Ammon's horn (tissue), 1 donor: ENCODE measurements at places on chromosomes 7 and 10.

DNA sequence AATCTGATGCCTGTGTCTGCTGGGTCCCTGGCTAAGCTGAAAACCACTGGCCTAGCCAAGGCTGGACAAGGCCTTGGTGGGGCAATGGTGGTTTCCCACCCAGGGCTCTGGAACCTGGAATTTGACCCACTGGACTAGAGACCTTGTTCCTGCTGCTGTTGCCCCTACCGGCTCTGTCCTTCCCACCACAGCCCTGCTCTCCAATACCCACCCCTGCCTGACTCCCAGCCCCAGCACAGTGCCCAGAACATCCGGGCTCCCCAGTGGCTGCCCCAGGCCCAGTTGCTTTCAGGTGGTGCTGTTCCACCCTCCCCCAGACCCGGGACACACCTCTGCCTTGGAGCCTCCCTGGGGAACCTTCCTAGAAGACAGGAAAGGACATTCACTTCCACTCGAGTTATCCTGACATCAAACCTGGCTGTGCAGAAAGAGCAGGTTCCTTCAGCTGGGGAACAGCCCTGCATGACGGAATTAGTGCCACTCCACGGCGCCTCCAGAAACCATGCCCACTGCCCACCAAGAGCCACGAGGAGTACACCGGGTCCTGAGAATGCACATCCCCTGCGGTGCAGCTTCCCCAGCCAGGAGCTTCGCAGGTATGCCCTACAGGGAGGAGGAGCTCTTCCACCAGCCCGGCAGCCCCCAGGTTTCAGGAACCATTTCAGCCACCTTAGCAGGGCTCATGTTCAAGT, 152.8 kb downstream of the OAT start:
- no peak for DNase-seq

DNA sequence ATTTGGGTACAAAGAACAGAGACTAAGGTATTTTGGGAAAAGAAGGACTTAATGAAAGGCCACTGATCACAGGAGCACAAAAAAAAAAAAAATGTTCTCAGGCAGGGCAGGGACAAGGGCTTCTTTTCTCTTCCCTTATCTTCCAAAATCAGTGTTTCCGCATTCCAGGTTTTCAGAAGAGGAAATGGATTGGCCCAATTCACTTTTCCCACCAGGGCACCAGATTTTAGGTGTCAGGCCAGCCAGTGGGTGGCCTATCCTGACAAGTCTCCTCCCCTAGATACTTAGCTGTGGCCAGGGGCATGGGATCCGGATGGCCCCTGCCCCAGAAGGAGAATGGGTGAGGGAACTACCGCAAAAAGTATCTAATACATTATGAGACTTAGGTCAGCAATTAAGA, 88.9 kb upstream of the WAC start:
- DNase-seq: no peak

DNA sequence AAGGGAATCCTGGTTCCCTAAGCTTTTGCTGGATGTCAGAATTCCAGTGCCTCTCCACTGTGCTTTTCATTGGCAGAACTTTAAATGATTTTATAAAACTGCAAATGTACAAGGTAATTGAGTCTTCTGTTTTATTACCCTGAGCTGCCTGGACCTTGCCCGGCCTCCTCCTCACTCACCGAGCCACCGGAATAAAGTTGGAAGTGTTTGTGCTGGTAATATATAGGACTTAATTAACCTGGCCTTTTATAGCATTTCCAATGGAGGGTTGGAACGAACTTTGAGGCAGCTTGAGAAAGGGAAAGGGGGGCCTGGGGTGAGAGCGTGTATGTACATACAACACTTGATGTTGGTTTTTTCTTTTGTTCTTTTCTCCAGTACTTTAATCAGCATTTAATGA, 43.4 kb downstream of the ZNF503 start:
- no peak for DNase-seq

GRCh38 chr7:8143151-8143874, 118.7 kb downstream of the ICA1 start:
- no peak for DNase-seq

DNA sequence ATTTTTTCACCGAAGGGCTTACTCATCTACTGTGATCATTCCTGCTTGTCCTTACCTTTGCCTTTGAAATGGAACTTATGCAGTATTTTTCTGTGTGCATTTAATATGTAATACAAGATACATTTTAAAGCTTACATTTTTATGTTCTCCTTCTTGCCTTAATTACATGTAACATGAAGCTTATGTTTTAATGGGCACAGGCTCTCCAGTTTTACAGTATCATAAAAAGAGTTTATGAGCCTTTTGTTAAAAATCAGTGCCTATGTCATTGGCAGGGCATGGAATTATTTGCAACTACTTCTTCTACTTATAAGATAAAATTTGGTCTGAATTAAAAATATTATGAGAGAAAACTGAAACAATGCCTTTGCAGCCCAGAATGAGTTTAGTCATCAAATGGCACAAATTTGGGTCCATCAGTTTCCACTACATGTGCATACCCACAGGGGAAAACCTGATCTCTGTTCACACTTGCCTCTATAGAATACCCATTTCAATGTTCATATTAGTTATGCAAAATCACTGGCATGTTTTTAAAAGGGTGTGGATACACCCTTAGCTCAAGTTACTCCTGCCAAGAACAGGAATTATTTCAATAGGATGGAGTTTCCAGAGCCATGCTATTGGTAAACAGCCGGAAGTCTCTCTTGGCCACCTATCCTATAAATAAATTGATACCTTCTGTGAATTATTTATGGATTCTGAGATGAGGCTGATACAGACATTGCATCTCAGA, 27.9 kb upstream of the WNT16 start:
- no peak for DNase-seq

DNA sequence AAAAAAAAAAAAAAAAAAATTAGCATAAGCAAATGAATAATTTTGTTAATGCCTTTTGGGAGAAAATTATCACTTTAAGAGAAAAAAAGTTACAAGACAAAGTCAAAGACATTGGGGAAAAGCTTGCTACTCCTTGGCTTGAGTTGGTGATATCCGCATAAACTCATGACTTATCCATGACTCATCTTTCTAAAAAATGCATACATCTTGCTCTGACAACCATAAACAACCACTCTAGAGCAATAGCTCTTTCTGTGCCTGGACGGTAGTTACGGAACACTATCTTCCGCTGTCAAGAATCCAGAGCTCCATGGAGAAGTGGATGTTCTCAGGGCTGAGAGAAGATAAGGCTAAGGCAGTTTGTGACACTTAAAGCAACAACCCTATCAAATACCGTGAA, 281.1 kb upstream of the PFKP start:
- DNase-seq: no peak

DNA sequence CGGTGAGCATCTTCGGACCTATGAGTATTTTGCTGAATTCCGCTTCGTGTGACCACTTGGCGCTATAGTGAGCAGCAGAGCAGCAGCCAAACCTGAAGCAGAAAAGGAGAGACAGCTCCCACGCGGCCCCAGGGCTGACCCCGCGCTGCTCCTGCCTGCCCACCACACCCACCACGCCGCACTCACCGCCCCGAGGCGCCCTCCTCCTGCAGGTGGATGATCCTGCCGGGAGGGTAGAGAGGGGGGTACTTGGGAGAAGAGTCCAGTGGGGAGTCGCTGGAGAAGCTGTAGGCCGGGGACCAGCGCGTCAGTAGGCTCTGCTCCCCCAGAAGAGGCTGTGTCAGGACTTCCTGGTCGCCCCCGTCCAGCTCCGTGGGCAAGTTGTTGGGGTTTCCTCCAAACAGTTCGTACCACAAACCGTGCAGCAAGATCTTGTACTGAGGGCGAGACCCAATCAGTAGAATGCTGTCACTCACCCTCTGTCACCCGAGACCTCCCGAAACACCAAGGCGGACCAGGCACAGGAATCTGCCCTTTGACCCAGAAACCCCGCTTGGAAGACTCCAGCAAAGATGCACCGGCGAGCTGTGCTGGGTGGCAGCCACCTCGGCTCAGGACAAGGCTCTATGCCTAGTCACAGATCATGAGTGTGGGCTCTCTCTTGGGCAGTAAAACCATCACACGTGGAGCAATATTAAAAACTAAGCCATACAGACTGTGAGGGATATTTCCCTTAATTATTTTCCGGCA, 37.6 kb downstream of the DAGLB start:
- no peak for DNase-seq

- DNase-seq: no peak
Observed at GRCh38 chr7:40194745-40195144, 59.9 kb downstream of the SUGCT start.

GRCh38 chr7:78284945-78285344, 486.4 kb downstream of the PHTF2 start:
- peak; percentile 61 for DNase-seq

DNA sequence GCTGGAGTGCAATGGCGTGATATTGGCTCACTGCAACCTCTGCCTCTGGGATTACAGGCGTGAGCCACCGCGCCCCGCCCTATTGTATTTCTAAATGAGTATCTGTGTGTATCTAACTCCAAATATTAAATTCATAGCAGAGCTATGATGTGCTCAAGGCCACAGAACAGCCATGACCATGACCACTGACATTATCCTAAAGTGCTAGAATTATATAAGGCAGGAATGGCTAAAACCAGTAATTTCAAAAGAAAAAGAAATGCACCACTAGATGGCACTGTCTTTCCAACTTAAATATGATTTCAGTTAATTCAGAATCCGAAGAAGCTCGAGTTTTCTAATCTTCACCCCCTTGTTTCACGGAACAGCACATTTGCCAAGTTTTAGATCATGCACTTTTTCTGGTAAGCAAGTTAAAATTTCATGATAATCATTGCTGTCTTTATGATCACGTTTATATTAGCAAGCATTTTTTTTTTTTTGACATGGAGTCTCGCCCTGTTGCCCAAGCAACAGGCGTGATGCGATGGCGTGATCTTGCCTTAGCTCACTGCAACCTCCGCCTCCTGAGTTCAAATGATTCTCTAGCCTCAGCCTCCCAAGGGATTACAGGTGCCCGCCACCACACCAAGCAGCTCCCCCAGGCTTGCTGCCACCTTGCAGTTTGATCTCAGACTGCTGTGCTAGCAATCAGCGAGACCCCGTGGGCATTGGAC, 65.3 kb downstream of the OR13A1 start:
- peak; percentile 55 for DNase-seq

DNA sequence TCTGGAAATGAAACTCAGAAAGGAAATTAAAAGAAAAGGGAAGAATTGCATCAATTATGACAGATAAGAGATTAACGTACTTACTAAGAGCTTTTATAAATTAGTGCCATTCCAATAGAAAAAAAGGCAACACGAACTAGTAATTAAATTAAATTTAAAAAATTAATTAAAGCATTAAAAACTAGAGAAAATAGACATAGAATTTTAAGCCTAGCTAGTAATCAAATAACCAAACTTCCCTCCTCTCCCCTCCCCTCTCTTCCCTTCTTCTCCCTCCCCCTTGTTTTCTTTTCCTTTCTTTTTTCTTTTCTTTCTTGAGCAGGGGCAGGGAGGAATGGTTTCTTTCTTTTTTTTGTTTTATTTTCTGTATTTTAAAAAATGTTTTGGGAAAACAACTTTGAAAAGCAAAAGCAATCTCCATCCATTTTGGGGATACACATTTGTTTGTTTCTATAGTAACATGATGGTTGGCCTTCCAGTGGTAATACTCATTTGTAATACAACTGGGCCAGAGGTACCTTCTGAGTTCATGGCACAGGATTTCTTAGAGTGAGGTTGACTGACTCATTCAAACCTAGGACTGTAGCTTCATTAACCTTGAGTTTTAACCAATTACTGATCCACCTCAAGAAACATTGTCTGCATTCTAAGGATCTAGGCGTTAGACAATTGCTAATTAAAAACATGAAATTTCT, 132.6 kb downstream of the ST7 start:
- DNase-seq: no peak

DNA sequence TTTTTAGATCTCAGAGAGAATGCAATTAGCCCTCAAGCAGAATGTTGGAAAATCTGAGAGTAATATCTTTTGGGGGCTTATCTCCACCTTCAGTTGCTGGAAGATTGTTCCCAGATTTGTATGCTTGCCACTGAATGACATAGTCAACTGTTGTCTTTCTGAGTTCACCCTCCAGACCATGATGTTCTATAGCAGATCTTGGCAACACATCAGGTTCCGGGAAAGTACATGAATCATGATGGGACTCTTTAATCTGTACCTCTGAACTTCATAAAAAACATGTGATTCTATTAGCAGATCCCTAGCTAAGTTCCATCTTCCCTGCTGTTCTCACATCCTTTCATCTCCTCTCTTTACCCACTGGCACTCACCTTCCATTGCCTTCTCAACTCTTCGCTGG, 68.9 kb downstream of the PLCE1 start:
- no peak for DNase-seq

DNA sequence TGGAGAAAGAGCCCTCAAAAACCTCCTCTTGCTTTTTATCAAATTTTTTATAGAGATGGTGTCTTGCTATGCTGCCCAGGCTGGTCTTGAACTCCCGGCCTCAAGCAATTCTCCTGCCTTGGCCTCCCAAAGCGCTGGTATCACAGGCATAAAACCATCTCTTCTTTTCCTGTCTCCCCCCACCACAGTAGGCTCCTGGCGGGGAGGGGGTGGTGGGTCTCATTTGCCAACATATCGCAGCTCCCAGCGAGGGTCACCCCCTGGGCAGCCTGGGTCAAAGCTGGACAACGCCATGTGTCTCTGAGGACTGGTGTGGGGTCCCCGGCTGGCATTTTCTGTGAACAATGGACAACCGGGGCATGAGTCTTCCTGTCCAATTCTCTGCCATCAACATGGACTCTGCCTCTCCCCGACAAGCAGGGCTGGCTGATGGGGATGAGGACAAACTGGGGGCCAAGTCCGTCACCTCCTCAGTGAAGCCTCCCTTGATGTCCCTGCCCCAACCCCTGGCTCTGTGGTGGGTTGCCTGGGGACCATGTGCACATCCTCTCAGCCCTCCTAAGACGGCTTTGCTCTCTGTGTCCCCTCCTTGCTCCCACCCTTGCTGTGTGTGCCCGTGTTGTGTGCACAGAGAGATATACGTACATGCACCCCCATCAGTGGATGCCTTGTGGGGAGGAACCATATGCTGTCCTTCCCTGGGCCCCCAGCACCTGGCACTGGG, 86.4 kb upstream of the GNA12 start:
- no peak for DNase-seq

GRCh38 chr7:92586841-92587240, 3.3 kb downstream of the FAM133B start:
- DNase-seq: no peak

DNA sequence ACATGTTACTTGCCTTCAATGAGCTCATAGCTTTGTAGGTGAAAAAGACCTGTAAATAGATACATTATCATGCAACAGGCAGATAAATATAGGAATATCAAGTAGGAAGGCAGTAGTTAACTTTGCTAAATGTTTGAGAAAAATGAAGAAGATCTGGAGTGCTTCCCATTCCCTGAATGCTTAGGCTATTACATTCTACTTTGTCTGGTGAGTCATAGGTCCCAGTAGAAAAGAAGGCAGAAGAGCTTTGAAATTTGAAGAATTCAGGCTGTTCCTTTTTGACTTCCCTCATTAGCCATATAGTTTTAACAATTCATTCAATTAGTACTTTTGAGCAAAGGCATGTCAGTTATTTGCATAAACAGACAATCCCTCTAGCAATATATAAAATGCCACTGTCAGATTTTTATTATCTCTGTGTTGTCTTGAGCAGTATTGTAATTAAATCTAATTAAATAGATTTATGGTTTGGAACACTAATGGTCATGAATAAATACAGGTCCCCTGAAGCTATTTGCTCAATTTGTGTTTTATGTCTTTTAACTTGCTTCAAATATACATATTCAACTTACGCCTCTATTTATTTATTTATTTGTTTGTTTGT, 875.0 kb downstream of the REEP3 start:
- no peak for DNase-seq

GRCh38 chr10:5545778-5546710, 21.3 kb downstream of the CALML3 start:
- DNase-seq: no peak

- DNase-seq: no peak
Observed at GRCh38 chr10:31358688-31359330, 39.8 kb downstream of the ZEB1 start.
